AG10803 (cell line): ENCODE measurements at places on chromosomes 2 and 18.
A peak's percentile ranks its signal among the peaks of the same experiment; 100 is the strongest.

GRCh38 chr2:181683518-181684453, 3.5 kb upstream of the NEUROD1 start:
- peak; percentile 8 for DNase-seq

DNA sequence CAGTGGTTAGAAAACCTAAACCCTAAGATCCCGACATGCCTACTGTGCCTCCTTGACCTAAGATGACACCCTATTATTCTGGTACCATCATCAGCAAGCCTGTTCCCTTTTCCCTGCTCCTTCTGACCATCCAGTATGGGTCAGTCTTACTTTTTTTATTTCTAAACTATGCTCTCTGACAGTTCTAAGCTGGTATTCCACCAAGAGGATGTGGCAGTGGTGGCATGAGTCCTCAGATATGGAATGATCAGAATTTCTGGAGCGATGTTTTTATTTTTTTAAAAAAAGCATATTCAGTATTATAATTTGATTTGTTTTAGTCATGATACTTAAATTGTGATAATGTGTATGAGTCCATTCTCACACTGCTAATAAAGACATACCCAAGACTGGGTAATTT, 145.9 kb upstream of the LHCGR start:
- DNase-seq, result no peak

DNA sequence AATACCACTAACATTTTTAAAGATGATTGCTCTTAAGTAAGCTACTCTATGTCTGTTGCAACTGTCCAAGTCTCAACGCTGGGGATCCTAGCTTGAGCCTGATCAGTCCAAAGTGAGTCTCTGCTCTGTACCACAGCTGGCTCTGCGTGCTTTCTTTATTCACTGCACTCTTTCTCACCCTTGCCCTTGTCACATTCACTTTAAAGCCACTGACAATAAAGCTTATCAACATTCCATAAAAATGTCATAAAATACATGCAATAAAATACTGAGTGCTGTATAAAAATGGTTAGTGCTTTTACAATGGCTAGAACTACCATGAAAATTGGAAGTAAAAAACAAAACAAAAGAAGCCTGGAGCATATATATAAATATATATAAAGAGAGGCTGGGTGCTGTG, 45.5 kb upstream of the LRRTM4 start:
- no peak for DNase-seq

GRCh38 chr2:27262379-27263286, at the start of gene SLC30A3:
Gene SLC30A3 (minus strand): TSS chr2:27263047. CDS start chr2:27262906, 141 bp downstream.
- DNase-seq, result peak; percentile 13

GRCh38 chr2:236874866-236875481, 210.7 kb upstream of the COPS8 start:
- no peak for DNase-seq

GRCh38 chr18:55275039-55275901, 312.7 kb downstream of the TCF4 start:
- DNase-seq, result peak; percentile 89

DNA sequence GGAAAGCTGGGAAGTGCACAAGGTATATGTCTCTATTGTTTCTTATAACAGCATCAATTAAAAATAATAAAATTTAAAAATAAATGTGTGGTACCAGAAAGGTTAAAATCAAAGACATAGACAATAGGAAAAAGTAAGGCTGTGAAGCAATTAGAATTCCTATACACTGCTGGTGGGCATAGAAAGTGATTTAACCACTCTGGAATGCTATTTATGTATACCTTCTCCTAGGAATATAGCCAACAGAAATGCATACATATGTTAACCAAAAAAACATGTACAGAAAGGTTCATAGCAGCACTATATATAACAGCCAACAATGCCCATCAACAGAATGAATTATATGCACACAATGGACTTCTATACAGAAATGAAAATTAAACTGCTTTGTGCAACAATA, 43.0 kb downstream of the WDSUB1 start:
- no peak for DNase-seq

- peak; percentile 78 for DNase-seq
Measured at GRCh38 chr2:156333951-156334495, 1.5 kb upstream of the NR4A2 start.

DNA sequence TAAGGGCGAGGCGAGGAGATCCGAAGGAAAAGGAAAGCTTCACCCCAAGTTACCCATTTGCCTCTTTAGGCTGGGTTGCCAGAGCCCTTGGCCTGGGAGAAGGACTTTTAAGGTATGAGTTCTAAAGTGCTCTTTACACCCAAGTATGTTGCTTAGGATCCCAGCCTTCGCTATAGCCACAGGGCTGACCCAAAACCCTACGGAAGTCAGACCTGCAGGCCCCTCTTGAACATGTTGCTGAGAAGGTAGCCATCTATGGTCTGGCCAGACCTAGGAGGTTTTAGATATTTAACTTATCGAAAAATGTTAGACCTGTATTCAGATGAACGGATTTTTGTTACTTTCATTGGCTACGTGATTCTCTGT, 95.4 kb downstream of the PMS1 start:
- no peak for DNase-seq

DNA sequence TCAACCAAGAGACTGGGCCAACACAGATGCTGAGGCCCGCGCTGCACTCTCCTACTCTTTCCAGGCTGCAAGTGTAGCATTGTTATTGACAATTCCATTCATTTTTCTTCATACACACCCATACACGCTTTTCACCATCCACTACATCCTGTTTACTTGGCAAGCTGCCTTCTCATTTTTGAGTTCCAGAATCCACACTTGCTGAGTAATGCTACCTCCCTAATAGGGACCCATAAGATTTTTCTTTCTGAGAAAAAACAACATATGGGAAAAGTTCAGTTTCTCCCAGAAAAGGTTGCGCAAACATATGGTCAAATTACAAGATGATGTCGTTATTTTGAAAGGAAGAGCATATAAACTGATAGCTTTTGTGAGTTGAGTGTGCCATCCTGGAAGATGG, 3.3 kb upstream of the NETO1 start:
- peak; percentile 61 for DNase-seq

DNA sequence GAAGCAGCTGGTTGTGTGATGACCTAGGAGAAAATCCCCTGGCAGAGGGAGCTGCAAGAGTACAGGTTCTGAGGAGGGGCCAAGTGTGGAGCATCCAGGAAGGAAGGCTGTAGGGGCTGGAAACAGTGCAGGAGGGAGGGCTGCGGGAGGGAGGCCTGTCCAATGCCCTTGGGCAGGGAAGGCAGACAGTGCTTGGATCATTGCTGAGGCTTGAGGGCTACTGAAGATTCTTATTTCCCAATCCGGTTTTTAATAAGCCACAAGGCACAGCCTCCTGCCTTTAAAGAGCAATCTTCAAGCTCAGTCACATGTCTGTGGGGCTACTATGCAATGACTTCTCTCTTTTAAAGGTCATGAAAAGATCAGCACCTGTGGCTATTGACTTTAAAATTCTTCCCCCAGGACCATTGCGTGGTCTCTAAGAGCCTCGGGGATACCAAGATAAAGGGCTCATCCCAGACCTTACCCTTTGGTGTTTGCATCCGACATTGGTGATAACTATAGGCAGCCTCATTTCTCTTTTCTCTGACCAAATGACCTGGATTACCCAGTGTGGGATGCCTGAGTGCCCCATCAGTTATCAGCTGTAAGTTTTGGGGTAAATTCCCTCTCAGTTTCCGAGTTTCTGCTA, 149.6 kb downstream of the DOCK10 start:
- peak; percentile 22 for DNase-seq

- DNase-seq, result no peak
Measured at GRCh38 chr2:144310889-144311608, 208.9 kb downstream of the ZEB2 start.

DNA sequence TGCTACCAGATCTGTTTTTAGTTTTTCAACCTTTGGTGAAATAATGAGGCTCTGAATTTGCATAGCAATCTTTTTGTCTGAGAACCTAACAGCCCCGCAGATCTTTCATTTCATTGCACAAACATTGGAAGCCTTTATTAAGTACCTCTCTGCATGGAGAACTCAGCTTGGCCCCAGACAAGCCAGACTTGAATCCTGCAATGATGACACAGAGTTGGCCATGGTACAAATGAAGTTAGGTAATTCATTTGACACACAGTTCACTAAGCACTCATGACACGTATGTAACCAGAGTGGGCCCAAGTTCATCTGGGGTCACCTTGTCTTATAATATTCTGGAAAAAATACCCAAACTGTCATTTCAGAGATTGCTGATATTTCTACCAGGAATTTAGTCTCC, 439.1 kb upstream of the ID2 start:
- peak; percentile 64 for DNase-seq

- DNase-seq, result no peak
Measured at GRCh38 chr2:75140288-75140687, 59.0 kb downstream of the TACR1 start.

DNA sequence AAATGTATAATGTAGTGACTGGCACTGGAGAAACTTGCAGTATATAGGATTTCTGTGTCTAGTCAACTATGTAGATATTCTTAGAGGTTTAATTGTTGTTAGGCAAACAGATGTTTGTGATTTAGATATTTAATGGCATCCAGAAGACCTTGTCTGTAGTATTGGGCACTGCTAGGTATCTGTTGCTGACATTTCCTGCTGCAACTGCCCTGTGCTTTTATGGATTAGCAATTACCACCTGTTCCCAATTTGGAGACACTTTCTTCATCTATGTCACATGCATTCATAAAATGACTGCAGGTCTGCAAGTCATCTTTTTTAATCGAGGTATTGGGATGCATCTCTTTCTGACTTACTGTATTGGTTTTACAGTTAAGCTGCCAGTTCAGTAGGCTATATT, 71.3 kb downstream of the ITGA4 start:
- DNase-seq, result no peak

- DNase-seq, result no peak
Measured at GRCh38 chr2:7905756-7906155, 776.1 kb upstream of the ID2 start.

DNA sequence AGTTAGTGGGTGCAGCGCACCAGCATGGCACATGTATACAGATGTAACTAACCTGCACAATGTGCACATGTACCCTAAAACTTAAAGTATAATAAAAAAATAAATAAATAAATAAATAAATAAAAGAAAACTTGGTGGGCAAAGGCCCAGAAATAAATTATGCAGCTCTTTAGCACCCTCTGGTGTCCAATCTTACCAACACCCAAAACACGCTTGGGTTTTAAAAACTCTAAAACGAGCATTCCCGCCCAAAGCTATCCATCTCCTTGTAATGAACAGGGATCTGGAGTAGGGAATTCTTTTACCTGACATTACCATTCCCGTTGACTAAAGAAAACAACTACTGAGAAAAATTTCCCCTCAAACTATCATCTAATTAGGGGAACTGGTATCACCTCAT, 2005.9 kb upstream of the CELF4 start:
- peak; percentile 5 for DNase-seq

DNA sequence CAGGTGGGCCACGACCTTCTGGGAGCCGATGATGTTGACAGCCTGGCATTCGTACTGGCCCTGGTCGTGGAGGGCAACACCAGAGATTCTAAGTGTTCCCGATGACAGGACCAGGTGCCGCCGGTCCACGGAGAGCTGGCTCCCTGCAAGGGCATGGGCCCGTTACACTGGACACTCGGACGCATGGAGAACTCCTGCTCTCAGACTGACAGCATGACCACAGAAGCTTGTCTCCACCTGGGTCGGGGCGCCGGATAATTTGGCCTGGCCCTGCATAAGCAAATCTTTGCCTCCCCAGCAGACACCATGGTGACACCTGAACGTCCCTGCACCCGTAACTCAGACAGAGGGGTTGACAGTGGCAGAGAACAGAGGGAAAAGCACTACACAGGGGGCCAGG, 80.7 kb downstream of the PXDN start:
- no peak for DNase-seq

DNA sequence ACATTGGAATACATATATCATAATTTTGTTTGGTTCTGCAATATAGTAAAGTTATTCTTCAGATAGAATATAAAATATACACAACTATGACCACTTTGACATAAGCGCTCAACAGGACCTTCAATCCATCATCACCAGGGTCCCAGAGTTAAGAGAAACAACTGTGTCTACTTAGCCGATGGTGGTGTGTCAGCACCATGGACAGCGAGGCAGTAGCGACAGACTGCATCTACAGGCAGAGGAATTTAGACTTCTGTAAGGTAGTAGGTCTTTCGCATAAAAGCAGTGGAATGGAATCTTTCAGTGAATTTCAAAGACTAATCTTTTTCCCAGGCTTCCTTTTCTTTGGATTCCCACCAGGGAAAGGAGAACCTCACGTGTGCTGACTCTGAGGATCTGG, 20.5 kb upstream of the LRPPRC start:
- peak; percentile 37 for DNase-seq

DNA sequence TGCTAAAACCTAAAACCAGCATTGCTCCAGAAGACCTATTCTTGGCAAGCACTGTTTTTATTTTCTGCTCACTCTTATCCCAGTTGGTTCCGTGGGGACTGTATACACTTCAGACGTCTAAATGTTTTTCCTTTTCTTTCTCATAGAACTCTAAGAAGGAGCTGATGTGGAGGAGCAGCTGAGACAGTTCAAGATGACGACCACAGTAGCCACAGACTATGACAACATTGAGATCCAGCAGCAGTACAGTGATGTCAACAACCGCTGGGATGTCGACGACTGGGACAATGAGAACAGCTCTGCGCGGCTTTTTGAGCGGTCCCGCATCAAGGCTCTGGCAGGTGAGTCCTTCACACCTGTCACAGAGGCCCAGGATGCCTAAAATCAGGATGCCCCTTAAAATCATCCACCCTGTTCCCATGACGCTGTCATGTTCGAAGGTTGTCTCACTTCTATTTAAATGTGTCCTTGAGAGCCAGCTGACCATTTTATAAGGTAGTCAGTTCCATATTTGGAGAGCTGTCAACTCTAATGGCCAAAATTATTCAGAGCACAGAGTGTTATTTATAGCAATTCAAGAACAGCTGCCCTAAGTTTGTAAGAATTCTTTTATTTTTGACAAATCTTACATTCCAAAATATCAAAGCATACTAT, 70.2 kb downstream of the SPTBN1 start:
- no peak for DNase-seq

GRCh38 chr2:23607925-23608324, 222.9 kb downstream of the KLHL29 start:
- no peak for DNase-seq

DNA sequence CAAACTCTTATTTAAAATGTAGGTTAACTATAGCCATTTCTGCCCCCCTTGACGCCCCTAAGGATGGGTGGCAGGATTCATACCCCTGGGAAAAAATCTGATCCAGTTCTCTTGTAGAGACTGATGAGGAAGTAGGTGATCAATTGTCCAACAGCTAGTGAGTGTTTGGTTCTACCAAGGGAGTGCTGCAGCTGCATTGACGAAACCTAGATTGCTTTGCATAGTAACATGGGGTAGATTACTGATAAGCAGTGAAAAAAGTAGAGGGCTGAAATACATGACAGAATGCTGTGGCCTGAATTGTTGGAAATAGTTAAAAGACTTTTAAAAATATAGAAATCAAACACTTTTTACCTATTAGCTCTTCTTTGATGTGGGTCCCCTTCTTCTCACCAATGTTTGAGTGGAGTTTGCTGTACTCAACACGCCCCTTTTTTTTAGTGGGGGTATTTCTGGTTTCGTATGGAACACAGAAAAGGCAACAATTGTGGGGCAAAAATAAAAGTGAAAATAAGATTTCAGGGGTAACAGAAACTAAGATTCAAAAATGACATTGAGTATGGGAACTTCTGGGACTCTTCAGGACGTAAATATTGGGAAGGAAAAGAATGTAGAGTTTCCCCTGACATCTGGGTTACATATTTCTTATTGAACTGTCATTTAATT, 66.2 kb downstream of the MAIP1 start:
- DNase-seq, result no peak

GRCh38 chr2:153971855-153972254, 100.1 kb downstream of the GALNT13 start:
- DNase-seq, result no peak
